ENCODE measurements at places on chromosomes 1 and 21.

- no peak for DNase-seq
Observed at GRCh38 chr1:172674831-172675613, 16.1 kb downstream of the FASLG start.

DNA sequence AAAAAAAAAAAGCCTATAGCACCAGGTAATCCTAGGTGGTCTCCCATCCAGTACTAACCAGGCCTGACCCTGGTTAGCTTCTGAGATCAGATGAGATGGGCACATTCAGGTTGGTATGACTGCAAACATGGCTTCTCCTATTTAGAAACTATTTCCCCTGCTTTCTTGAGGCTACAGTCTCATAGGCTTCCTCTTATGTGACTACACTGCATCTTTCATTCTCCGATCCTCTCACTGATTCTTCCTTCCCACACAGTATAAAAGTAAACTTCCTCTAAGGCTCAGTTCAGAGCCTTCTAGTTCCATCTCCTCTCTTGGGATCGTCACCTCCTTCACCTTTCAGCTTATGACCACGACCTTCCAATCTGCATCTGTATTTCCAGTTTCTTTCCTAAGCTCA is 30.4 kb upstream of the RNF2 start:
- no peak for DNase-seq

GRCh38 chr1:42750041-42750440 is 10.0 kb upstream of the CLDN19 start:
- DNase-seq: no peak

- no peak for DNase-seq
Observed at GRCh38 chr1:110615548-110616130, 9.5 kb upstream of the KCNA2 start.

DNA sequence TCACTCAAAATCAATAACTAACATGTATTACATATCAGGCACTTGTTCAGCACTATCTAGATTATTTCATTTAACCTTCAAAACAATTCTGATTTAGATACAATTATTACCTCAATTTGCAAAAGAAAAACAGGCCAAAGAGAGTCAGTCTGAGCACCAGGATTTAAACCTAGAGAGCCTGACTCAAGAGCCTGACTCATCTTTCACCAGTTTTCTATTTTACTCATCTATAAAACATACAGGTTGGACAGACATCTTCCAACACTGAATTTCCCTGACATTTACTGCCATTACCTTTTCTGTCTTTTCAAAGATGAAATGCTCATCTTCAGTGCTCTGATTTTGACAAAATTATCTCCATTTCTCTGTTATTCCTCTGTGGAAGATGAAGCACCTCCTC is 116.5 kb downstream of the MRPL39 start:
- DNase-seq: no peak

GRCh38 chr1:198639671-198640143 is 867 bp downstream of the PTPRC start:
- no peak for DNase-seq

Data from left lung (tissue), 14 donors.